ENCODE measurements at places on chromosomes 11 and 22.

- no peak for DNase-seq
Observed at GRCh38 chr22:22836635-22837034, 51.0 kb upstream of the IGLL5 start.

DNA sequence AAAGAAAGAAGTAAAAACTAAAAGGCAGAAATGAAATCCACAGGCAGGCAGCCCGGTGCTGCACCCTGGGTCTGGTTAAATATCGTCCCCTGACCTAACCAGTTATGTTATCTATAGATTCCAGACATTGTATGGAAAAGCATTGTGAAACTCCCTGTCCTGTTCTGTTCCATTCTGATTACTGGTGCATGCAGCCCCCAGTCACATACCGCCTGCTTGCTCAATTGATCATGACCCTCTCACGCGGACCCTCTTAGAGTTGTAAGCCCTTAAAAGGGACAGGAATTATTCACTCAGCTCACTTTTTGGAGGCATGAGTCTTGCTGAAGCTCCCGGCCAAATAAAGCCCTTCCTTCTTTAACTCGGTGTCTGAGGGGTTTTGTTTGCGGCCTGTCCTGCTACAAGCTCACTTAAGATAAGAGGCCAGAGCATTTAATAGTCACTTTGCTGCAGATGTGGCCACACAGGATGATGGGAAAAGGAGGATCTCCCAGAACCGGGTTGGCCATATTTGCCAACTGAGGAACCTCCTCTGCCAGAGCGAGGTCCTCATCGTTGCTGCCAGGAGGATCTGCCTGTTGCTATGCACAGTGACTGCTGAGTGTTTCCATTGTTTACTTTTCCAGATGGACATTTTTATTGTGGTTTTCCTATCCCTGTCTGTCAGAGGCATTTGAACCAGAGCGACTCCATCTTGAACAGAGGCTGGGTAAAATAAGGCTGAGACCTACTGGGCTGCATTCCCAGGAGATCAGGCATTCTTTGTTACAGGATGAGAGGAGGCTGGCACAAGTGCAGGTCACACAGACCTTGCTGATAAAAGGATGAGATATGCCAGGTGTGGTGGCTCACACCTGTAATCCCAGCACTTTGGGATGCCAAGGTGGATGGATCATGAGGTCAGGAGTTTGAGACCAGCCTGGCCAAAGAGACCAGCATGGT, 10.2 kb downstream of the C11orf96 start:
- no peak for DNase-seq

DNA sequence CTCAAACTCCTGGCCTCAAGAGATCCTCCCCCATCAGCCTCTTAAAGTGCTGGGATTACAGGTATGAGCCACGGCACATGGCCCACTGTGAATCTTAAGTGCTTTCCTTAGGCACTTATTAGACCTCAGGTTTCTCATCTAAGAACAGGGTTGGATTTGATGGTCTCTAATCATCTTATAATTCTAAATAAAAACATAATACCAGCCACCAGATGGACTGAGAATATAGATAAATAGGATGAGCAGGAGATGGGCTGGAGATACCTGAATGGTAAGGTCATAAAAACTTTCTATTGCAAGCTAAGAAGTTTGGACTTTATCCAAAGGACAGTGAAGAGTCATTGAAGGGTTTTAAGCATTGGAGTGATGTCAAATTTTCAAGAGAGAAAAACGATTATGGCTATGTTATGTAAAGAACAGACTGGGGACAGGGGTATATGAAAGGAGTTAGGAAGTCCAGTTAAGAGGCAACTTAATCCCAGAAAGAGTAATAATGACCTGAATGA, 85.2 kb downstream of the RELT start:
- no peak for DNase-seq

DNA sequence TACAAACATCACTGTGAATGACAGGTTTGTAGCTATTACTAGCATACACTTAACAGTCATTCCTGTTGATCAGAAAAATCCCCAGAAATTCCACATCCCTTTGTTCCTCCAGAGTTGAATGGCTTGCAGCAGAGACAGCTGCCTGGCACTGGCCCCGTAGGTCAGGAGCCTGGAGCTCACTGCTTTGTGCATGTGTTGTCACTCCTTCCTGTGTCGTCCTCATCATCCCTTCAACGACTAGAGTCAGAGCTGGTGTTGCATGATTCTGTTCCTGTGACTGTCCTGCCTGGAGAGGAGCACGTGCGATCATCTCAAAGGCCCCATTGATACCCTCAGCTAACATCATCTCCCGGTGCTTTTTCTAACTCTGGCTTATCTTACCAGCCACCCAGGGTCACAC, 58.3 kb downstream of the LDLRAD3 start:
- no peak for DNase-seq

GRCh38 chr11:44525473-44526252, 39.8 kb upstream of the CD82 start:
- no peak for DNase-seq

- no peak for DNase-seq
Observed at GRCh38 chr22:46057246-46058090, 80.5 kb upstream of the WNT7B start.

DNA sequence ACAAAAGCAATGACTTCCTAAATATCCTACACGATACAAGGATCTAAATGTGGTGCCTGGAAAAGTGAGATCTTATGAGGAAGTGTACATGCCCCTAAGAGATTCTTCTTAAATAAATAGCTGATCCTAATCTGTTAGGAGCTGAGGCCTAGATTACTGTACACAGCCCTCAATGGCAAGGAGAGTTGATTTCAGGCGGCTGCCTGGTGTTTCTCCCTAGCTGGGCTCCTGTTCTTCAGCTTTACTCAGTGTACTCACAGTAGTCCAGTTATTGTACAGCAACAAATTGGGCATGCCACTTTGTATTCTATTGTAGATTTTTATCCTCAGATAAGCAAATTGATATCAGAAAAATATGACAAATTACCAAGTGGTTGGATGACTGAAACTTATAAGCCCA, 358.2 kb upstream of the PDGFD start:
- DNase-seq = no peak

- no peak for DNase-seq
Observed at GRCh38 chr11:79309407-79309806, 131.4 kb downstream of the TENM4 start.

- DNase-seq = no peak
Observed at GRCh38 chr11:135074397-135074998, 662.5 kb upstream of the B3GAT1 start.

GRCh38 chr11:15199693-15200092, 85.0 kb downstream of the INSC start:
- no peak for DNase-seq

- no peak for DNase-seq
Observed at GRCh38 chr11:85182441-85183387, 444.4 kb downstream of the DLG2 start.

DNA sequence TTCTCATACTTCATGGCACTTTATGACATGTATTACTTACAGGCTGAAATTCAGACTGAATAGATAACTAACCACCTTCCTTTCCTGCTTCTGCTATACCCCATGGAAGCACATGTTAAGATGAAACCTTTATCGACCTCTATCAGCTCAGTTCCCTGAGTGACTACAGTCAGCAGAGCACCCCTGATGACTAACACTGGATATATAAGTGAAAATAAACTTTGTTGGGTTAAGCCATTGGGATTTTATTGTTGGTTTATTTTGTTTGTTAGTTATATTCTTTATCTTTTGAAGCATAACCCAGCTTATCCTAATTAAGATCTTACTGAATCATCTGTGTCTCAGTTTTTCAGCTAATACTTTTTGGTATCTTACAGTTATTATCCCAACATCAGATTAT, 23.0 kb upstream of the MAML2 start:
- DNase-seq = no peak

DNA sequence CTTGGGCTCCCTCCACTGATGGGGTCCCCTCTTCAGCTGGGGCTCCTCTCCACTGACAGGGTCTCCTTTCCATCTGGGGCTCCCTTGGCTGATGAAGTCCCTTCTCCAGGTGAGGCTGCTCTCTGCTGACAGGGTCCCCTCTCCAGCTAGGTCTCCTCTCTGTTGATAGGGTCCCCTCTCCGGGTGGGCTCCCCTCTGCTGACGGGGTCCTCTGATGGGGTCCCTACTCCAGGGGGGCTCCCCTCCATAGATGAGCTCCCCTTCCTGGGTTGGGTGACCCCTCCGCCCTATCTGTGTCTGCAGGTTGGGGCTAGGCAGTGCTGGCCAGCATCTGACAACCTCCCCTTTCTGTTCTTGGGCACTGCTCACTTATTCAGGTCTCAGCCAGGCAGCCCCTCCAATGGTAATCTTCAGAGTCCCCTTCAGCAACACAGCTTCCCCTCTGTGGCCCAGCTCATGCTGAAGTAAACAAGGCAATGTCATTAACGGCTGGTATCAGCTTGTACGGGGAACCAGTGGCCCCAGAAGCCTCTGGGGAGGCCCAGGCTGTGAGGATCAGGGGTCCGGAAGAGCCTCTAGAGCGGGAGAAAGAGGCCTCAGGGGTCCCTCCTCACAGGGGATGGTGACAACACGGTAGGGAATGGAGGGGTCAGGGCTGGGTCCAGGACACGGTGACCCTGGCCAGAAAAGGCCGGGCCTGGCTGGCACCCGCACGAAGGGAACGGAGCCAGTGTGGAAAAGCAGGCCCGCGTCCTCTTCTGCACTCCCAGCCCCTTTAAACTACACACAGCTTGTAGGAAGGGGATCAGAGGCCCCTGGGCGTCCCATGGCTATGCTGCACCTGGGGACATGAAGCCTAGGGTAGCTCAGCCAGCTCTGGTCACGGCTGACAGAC, 9.6 kb upstream of the CD81 start:
- DNase-seq = no peak

GRCh38 chr11:103699216-103699615, 337.2 kb upstream of the DDI1 start:
- DNase-seq = no peak

- no peak for DNase-seq
Observed at GRCh38 chr22:42172773-42173172, 42.2 kb upstream of the CYP2D6 start.

- DNase-seq = no peak
Observed at GRCh38 chr22:42720263-42721044, at the start of gene A4GALT. Gene A4GALT (minus strand): TSS chr22:42720870. CDS start chr22:42693951, 26,919 bp downstream.

DNA sequence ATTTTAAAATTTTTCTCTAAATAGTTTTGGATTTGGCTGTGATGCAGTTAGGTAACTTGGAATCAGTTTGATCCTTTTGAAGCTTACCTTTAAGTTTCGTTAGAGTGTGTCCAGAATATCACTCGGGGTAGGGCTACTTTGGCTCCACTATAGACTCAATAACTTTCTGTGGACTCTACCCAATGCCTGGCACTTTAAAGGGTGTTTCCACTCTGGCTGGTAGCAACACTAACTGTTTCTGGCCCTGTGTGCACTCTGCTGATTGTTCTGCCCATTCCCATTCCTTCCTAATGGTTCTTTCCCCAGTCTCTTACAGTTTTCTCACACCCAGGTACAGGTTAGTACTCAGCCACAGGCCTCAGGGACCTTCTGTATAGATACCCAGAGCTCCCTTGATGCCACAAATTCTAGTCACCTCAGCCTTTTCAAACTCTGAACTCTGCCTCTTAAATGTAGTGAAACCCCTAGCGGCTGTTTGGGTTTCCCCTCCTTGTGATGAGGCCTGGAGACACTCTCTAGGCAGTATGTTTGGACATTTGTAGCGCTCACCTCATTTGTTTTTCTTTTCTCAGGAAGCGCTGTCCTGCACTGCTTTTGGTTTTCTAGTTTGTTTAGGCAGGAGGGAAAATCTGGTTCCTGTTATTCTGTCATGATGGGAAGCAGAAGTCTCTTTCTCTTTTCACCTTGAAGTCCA, 16.8 kb downstream of the CUL5 start:
- no peak for DNase-seq

DNA sequence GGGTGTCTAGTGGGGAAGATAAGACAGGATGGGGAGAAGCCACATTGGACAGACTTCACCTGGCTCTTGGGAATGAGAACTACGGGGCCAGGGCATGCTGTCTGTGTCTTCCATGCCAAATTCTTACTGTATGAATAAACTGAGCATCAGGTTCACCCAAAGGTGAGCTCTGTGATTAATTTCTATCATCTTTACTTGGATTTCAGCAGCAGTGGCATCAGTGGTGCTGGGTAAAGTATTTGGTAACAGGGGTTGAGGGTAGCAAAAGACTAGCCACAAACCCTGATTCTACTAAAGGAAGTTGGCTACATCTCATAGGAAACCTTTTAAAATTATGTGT, 38.8 kb downstream of the IRAG1 start:
- DNase-seq = no peak

GRCh38 chr11:44349328-44349727, 39.4 kb upstream of the ALX4 start:
- DNase-seq = no peak

GRCh38 chr11:37107831-37108230, 509.8 kb upstream of the RAG2 start:
- DNase-seq = no peak

GRCh38 chr22:18950141-18950540, 14.0 kb upstream of the PRODH start:
- DNase-seq = no peak

- DNase-seq = no peak
Observed at GRCh38 chr11:129368889-129369672, 6.6 kb upstream of the BARX2 start.

GRCh38 chr22:20245577-20246367, 22.3 kb downstream of the RTN4R start:
- no peak for DNase-seq

DNA sequence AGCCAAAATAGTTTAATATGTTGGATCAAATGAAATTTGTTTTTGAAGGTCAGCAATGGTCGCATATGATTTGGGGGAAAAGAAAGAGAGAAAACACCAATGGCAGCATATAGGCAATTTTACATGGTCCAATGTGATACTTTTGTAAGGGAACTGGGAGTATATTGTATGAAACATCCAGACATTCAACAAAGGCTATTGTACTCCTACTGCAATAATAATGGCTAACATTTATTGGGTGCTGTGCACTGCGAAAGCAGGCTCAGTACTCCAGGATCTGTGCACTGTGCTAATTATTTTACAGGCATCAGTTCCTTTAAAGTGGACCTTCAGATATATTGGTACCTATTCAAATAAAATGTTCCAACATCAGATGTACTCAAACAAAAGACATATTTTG, 5.9 kb upstream of the OR10V1 start:
- no peak for DNase-seq

- DNase-seq = no peak
Observed at GRCh38 chr11:114354076-114354475, 46.2 kb downstream of the C11orf71 start.

- no peak for DNase-seq
Observed at GRCh38 chr22:35530700-35531099, 9.9 kb upstream of the RASD2 start.

DNA sequence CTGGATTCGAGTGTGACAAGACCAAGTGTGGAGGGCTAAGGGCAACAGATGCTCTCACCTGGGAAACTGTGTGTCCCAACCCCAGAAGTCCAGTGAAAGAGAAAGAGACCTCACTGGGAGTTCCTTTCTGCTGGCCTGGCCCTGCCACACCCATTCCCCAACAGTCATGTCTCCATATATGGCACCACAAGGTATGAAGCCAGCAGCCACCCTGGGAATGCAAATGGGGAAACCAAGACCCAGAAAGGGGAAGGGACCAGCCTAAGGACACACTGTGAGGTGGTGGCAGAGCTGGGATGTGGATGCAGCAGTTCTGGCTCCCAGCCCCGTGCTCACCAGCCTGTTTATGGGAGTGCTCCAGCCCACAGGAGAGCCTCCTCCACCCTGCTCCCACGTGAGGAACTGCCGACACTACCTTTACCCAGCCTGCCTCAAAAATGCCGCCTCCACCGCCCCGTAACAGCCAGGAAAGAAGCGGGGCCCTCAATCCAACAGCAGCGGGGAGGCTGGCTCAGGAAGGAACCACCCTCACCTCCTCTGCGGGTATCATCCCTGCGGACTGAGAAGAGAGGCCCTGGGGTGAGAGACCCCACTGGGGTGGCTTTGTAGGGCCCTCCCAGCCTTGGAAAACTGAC, 12.6 kb downstream of the LMO1 start:
- DNase-seq = no peak

GRCh38 chr11:1460396-1460985, 26.1 kb downstream of the MOB2 start:
- no peak for DNase-seq
